Left renal cortex interstitium (tissue), 4 donors: ENCODE measurements at places on chromosomes 13 and 19.

DNA sequence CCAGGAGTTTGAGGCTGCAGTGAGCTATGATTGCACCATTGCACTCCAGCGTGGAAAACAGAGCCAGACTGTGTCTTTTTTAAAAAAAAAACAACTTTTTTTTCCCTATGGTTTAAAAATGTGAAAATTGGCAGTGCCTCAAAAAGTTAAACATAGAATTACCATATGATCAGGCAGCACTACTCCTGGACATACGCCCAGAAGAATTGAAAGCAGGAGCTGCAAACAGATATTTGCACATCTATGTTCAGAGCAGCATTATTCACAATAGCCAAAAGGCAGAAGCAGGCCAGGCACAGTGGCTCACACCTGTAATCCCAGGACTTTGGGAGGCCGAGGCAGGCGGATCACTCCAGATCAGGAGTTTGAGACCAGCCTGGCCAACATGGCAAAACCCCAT lies 3.8 kb upstream of the RETN start:
- DNase-seq, result no peak

DNA sequence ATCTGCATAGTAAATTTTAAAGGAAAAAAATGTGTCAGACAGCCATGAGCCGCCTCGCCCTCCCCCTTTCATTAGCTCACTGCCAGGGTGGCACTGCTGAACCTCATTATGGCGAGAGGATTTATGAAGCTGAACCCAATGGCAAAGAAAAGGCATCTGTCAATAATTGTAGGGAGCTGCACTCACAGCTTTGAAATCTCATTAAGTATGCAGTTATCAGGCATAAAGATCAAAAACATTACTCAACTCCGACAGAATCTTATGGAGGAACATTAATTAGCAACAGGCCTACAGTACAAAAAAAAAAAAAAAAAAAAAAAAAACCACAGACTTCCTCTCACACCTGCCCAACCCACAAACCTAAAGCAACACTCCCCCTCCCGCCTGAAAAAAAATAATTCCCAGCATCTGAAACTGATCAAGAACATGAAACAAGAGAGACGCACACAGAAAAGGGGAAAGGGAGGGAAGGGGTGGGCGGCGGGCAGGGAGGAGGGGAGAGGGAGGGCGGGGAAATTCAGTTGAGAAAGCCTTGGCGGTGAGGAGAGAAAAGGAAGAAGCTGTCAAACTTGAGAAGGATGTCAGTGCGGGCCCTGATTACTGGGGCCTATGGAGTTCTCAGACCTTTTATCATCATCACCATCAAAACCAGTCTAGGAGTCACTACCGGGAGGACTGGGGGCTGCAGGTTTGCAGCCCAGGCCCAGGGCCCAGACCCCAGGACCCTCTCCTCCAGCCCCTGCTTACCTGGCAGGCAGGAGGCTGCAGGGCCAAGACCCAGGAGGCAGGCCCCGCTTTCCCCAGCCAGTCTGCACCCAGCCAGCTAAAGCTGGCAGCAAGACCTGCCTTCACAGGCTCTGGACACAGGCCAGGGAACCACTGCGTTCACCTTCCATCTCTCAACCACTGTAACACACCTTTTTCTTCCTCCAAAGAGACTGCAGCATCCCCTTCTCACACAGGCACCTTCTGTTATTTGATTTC lies 8.9 kb downstream of the TSHZ3 start:
- DNase-seq, result no peak

DNA sequence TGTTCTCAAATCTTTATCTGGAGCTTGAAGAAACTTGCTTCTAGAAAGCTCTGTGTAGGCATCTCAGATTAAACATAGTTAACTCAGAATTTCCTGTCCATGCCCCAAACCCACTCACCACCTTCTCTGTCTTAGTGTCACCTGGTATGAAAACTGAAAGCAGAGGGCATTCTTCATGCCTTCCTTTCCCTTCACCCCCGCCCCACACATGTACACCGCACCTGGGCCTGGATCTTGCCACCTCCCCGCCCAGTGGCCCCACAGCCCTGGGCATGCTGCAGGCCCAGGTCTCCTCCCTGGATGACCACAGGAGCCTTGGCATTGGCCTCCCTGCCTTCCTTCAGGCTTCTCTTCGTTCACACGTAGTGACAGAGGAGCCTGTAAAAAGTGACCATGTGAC lies 15.8 kb downstream of the CFAP97D2 start:
- no peak for DNase-seq

DNA sequence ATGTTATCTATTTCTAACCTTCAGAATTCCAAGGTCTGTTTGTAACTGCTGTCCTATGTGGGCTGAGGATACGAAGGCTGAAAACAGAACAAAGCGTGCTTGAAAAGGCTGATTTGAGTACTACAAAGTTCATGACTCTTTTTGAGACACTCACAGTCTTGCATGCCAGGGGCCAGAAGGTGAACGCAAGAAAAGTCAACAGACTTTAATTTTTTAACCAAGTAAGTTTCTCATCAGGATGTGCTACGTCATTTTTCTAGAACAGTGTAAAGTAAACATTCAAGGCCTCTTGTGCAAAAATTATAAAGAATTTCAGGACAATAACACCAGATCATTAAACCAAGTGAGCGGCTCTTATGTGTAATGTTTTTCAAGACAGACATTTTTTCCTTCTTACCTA lies 163.5 kb downstream of the COG6 start:
- DNase-seq, result no peak

GRCh38 chr19:2080336-2080988 lies 15.7 kb downstream of the MOB3A start:
- no peak for DNase-seq

- DNase-seq, result no peak
Observed at GRCh38 chr13:37348916-37349643, 243.6 kb upstream of the CSNK1A1L start.

GRCh38 chr13:44609137-44609536 lies 33.0 kb upstream of the TSC22D1 start:
- DNase-seq, result no peak
